ENCODE measurements at places on chromosomes 3 and 15.
A peak's percentile ranks its signal among the peaks of the same experiment; 100 is the strongest.

- DNase-seq: no peak
These were observed 27.6 kb upstream of the RAB7A start for GRCh38 chr3:128698211-128699047.

DNA sequence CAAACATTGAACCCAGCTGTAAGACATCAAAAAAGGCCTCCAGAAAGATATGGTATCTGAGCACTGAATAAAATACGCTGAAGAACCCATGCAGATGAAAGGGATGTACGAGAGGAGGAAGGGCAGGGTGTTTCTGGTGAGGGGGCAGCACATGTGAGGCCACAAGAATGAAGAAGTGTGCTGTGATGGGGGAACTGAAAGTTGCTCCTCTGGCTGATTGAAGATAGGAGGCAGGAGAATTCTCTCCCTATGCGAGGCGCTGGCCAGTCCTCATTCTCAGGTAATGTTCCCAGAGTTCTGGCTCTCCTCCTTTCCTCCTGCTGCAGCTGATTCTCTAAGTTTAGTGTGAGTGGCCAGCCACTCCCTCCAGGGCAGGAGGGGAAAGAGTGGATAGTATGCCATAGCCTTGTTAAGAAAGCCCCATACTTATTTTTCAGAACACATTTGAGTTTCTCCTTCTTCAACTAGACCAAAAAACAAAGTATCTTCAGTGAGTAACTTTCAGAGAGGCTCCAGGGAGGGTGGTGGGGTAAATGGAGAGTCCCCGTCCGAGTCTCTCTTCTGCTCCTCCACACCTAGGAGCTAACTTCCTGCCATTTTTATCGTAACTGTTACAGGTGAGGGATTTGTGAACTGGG is 26.9 kb upstream of the MYO1E start:
- no peak for DNase-seq

DNA sequence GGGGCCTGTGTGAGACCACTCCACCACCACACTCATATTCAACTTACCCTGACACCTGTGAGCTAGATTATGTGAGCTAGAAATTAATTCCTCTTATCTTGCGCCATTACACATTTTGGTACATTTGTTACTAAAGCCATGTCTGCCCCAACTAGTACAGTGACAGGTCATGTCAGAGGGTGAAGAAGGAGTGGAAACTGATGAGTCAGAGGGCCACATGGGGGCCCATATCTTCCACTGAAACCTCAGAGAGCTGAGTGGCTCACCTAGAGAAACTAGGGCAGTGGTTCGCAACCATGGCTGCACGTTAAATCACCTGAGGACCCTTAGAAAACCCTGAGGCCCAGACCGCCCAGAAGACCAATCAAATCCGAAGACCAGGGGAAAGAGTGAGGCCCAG is 15.7 kb upstream of the MEF2A start:
- no peak for DNase-seq

DNA sequence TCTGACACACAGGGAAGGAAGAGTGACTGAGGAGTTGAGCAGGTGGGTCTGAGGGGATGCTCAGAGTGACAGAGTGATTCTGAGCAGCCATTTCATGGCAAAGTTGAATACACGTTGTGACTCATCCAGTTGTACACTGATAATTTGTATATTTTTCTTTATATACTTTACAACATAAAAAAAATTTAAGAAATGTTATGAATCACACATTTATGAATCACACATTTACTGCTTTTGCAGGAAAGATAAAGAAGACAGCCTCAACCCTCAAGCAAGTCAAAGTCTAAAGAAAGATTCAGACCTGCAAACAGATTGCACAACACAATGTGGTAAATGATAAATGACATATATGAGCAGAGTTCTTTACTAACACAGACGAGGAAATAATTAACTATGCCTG is 21.0 kb upstream of the CHMP2B start:
- DNase-seq: no peak

DNA sequence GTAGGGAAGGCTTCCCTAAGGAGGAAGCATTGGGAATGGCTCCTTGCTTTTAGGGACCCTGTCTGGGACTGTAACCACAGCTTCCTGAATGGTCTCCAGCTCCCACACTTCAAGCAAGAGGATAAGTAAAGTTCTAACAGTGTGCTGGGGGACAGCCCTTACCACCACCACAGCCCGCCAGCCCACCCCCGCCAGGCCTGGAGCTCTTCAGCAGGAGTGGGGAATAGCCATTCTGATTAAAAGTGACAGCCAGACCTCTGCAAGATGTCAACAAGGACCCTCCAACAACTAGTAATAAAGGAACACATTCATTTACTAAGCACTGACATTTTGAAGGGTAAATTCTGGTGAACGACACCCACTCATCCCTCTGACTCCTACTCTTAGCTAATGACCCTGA is 49.4 kb downstream of the CPN2 start:
- DNase-seq: no peak

- no peak for DNase-seq
These were observed 6.7 kb upstream of the BFSP2 start for GRCh38 chr3:133393204-133393603.

DNA sequence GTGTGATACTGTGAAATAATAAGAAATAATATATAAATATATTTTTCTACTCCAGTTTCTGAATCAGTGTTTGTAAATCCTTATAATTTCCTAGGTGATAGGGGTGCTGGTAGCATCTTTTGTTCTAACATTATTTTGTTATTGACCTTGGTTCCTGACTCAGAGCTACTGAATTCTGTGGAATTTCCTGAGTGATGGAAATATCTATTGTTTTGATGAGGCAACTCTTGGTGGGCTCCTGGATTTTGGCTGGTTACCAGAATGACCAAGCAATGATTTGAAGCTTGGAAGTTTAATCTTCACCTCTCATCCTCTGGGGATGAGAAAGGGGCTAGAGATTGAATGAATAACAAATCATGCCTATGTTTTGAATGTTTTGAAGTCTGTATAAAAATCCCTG is 377.3 kb downstream of the LPP start:
- DNase-seq: no peak

GRCh38 chr15:88023914-88024313 is 232.6 kb downstream of the NTRK3 start:
- DNase-seq: peak; percentile 41

DNA sequence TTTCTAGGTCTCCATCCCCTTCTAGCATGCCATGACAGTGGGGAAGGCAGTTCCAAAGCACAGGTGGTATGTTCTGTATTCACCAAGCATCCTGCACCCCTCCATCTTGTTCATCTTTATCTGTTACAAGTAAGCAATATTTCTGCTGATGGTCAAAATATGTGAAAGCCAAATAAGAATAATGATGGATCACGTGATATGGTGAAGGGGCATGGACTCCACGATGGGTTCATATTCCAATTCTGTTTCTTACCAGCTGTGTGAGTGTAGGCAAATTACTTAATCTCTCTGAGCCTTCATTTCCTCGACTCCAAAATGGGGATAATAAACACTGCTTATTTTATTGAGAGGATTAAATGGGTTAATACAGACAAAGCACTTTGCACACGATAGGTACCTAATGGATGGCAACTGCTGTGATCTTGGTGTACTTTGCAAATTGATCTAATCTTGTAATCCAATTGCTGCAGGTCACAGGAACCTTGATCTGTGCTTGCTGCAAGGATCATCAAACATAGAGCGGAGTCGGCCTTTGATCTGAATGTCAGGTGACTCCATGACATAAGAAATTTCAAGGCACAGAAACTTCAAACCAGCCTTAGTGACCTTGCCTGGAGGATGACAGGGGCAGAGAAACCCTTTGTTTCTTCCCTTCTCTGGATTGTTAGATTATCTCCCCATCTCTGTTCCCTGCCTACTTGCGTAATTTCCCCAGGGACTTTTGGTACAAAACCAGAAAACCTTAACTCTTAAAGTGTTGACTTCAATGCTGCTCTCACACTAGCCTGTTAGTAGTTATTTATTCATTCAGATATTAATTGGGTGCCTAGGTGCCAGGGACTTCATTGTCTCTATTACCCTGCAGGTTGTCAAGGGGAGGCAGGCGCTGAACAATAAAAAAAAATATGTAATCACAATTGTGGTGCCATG is 25.8 kb downstream of the SIAH2 start:
- DNase-seq: no peak

- DNase-seq: no peak
These were observed 112.2 kb upstream of the RBMS3 start for GRCh38 chr3:29168696-29169095.

DNA sequence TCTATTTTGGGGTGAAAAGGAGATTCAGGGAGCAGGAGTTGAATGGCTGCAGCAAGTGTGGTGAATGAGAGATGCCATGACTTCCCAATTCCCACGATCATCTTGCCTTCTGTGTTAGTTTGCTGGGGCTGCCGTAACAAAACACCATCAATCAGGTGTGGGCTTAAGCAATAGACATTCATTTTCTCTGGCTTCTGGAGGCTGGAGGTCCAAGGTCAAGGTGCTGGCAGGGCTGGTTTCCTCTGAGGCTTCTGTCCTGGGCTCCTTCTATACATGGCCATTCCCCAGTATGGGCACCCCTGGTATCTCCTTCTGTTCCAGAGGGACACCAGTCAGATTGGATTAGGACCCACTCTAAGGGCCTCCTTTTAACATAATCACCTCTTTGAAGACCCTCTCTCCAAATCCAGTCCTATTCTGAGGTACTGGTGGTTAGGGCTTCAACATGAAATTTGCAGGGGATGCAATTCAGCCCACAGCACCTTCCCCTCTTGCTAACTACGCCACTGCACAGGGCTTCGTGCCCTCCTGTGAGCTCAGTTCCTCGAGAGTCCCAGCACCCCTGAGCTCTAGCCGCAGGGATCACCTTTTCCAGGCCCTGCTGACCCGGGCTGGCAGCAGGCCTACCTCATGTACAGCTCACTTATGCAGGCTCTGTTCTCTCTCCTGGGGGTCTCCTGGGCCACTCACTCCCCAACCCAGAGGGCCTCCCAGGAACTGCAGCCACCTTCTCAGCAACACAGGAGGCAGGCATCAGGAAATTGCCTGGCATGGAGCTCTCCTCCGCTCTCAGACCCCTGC is 37.3 kb upstream of the SLC6A11 start:
- no peak for DNase-seq

DNA sequence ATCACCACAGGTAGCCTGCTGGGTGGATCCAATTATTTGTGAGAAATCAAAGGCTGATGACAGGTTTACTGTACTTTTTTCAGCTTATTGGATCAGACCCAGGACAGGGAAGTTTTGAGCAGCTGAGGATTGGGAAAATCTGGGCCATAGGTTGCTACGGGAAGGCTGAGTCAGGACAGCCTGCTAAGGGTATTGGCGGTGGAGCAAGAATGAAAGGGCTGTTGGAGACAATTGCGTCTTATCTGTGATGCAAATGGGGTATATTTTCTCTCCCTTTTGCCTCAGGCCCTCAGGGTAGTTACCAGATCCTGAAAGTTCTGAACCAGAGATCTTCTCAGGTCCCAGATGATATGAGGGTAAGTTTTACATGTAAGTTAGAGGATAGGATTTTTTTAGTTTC is 317.7 kb downstream of the EDEM1 start:
- no peak for DNase-seq

DNA sequence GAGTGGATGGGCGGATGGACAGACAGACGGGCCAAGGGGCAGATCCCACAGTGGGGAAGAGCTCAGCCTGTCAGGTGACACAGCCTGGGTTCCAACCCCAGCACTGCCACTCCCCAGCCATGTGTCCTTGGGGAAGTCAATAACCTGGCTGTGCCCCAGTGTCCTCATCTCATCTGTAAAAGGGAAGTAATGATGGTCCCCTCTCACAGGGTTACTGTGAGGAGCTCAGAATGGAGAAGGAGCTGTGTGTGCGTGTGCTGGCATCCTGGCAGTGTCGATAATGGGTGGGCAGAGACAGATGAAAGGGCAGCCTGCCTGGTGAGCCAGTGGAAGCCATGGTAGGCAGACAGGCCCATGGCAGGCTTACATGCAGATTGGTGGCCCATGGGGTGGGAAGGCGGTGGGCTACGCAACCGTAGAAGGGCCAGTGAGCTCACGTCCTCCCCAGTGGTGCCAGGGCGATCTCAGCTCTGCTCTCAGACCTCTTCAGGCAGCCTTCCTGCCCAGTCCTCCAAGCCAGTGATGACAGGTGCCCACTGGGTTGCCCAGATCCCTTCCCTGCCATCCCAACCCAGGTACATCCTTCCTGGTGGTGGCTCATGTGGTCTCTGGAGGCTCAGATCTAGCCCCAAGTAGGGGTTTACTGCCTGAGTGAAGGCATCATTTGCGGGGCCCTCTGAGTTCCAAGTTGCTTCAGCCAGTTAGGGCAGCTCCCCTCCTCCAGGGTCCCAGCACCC is 2.3 kb upstream of the DNAJB8 start:
- no peak for DNase-seq

GRCh38 chr3:172877011-172877410 is 126.5 kb downstream of the ECT2 start:
- DNase-seq: no peak

DNA sequence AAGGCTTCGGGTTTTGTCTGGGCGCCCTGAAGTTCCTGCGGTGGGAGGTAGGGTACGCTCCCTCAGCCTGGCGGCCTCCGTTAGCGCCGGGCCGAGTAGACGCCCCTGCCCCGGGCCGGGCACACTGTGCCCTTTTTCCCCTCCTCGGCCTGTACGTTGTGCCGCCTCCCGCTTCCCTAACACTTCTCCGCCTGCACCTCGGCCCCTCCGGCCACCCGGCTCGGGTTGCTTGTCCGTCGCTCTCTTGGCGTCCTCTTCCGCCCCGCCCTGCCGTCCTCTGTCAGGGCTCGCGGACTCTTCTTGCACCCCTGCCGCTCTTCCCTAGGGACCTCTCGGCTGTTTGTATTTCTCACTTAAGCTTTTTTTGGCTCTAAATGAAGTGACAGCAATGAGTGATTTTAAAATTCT is 384 bp downstream of the KNL1 start:
- no peak for DNase-seq

DNA sequence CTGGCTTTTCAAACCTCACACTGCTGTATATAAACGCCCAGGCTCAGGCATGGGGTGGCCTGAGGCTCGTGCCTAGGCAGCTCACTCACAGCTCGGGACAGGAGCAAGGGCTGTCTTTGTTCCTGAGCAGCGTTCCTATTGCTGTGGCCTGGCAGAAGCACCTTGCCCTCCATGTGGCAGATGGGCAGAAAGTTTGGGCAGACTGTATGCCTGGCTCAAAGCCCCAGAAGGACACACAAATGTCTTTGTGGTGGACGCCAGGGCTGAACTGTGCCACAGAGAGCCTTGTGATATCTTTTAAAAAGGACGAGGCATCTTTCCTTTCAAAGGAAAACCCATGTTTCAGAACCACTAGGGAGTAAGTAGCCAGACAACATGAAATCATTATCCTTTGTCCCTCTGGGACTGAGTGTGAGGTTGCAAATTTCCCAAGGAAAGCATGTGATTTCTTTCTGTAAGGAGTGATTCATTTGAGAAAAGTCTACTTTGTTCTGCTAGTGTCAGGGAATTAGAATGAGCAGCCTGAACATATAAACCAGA is 29.3 kb upstream of the UBE2E1 start:
- DNase-seq: no peak

All from NCI-H748 treated with DMSO at 0.1 percent for 48 hours (cell line).